ENCODE measurements at places on chromosomes 6 and 20.

DNA sequence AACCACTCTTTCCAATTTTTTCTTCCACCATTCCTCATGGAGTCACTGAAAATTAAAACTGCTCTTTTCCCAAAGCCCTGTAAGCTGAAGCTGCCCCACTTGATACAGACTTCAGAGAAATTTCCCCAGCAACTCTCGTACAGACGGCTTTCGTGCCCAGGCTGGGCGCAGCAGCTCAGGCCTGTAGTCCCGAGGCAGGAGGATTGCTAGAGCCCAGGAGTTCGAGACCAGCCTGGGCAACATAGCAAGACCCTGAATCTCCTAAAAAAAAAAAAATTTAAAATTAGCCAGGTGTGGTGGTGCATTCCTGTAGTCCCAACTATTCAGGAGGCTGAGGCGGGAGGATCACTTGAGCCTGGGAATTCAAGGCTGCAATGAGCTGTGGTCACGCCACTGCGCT lies 6.6 kb downstream of the PPDPF start:
- DNase-seq, result no peak

DNA sequence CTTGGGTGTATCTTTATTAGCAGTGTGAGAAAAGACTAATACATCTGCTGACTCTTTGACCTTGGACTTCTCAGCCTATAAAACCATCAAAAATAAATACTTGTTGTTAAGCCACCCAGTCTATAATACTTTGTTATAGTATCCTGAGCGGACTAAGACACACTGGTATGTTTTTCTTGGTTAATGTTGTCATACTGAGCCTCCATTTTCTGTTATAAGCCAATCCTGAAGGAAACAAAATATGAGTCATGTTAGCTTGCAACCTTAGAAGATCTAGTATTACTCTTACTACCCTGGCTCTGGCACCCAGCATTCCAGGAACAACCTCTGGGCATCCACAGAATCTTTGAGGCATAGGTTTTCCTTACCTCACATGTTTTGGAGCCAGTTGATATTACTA lies 307.2 kb downstream of the FRK start:
- DNase-seq, result no peak

DNA sequence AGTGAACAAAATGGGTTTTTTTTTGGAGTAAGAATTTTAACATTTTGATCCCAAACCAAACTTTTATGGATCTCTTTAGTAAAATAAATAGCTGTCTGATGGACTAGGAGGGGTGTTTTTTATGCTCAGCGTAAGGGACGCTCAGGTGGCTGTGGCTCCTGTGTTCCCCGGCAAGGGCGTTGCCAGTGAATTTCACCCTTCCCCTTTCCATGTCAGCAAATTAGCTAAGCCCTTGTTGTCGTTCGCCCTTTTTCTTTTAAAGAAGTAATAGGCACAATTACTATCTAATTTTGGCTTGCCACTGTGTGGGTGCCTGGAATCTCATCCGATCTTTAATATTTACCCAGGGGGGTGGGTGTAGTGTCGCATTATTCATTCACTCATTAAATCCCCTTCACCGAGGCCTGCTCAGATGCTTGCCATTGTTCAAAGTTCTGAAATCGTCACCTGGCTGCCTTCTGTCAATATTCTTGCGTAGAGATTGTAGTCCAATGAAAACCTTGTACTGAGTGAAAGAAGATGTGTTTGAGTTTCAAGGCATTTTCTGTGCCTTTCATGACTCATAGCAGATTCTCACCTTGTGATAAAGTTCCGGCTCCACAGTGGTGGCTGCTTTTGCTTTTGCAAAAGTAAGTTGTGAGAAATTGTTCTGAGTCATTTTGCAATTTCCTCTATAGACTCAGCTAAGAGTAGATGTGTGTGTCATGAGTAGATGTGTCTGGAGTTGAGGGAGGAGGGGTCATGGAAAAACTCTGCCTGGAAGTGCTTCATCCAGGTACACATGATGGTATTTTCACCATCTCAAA lies 40.0 kb upstream of the CLDN20 start:
- no peak for DNase-seq

DNA sequence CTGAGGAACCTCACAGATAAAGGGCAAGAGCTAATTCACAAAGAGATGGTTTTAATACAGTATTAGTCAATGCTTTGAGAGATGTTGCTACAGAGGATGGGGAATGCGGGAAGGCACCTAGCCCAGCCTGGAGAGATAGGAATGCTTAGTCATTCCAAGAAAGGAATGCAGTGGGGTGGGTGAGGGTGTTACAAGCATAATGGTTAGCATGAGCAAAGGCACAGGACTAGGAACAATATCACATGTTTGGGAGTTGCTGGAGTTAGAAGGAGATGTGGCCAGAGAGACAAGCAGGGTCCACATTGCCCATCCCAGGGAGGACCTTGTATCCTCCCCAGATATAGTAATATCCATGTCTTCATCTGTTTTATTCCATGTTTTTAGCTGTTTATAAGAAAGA lies 107.0 kb upstream of the OGFRL1 start:
- no peak for DNase-seq

DNA sequence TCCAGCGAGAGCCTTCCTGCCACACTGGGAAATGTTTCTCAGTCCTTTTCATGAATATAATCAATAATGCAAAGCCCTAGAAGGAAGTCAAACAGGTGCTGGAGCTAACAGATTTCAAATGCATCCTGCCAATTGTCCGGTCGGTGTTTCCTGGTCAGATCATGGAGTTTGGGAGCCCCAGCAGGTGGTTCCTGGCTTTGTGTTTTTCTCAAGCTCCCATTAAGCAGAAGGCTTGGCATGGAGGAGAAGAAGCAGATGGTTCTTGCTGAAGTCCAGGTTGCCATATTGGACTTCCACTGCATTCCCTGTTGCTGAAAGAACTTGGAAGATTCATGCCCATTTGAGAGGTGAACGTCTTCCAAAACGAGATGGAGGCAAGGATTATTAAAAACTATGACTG lies 68.6 kb downstream of the GFOD1 start:
- no peak for DNase-seq

DNA sequence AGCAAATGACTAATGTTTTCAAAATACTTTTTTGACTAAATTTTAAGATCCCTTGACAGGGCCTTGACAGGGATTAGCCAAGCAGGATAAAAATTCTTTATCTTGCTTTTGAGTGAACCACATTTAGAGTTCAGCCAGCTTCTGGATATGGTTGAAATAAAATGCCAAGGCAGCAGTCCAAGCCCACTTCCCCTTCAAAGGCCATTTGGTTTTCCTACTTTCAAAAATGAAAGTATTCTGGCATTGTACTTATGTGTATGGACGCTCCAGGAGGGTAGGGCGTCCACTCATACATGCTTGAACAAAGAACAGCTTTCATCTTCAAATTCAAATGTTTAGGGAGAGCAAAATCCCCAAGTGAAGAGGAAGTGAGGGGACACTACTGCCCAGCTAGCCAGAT lies 82.3 kb upstream of the BCLAF1 start:
- DNase-seq, result no peak

GRCh38 chr20:47117371-47117770 lies 222.7 kb downstream of the EYA2 start:
- DNase-seq, result no peak

DNA sequence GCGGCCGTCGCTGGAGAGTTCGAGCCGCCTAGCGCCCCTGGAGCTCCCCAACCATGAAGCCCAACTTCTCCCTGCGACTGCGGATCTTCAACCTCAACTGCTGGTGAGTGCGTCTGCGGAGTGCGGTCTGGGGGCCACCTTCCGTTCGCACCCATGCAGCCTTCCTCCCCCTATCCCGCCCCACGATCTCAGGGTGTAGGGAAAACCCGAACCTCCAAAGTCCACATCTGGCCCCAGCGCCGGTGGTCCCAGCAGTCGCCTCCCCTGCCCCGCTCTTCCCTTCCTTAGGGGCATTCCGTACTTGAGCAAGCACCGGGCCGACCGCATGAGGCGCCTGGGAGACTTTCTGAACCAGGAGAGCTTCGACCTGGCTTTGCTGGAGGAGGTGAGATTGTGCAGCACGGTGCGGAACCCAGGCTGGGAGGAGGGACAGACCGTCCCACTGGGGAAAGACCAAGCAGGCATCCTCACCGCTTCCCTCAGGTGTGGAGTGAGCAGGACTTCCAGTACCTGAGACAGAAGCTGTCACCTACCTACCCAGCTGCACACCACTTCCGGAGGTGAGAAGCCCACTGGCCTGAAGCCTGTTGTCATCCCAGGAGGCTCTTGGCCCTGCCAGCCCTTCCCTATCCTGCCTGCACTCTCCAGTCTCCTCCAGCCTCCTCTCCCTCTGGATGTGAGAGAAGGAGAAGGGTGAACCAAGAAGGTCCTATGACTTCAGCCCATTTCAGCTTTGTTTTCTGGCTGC lies 719 bp downstream of the SMPD2 start:
- DNase-seq, result no peak

DNA sequence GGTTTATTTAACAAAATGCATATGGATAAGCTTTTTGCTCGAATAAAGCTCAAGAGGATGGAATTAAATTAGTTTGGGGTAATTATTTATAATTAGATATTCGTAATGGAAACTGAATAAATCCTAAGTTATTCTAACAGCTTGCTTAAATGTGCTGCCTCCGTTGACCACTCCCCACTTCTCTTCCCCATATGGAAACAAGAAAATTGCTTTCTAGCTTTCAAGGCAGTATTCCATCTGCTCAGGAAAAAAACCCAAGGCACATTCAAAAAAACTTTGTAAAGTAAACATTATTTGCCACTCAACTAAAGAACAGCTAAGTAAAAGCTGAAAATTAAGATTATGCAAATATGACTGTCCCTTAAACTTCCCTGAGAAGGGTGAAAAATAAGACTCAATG lies 369.2 kb downstream of the HAO1 start:
- DNase-seq, result no peak

Measured in activated CD8-positive, alpha-beta memory T cell treated with anti-CD3 and anti-CD28 coated beads for 4 hours (primary cell).